ENCODE measurements at places on chromosomes 16 and 17.

DNA sequence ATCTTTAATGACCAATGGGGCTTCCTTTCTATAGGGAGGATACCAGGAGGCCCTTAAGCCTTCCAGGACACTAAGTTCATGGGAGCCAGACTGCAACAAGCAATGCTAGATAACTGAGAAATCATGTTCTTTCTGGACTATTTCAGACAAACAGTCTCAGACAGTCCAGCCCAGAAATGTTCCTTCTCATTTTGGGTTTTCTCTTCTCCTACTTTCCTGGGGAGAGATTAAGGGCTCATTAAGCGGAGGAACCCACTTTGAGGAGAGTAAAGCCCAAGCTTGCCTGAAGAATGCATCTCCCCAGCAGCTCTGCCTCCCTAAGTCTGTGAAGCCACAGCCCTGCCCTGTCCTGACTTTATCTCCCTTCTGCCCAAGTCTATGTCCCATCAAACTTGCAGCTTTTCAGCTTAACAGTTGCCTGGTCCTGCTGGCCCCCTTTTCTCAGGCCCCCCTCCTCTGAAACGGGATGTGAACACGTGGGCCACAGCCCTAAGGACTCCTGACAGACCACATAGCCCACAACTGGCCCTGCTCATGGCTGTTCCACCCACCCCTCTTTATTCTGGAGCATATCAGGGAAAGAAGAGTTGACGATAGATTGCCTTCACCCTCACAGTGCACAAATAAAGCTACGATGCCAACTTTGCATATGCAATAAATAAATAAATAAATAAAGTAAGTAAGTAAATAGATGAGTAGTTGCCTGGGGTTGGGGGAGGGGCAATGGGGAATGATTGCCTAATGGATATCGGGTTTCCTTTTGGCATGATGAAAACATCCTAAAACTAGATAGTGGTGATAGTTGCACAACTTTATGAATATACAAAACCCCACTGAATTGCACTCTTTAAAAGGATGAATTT, 111.0 kb downstream of the N4BP1 start:
- no peak for DNase-seq

DNA sequence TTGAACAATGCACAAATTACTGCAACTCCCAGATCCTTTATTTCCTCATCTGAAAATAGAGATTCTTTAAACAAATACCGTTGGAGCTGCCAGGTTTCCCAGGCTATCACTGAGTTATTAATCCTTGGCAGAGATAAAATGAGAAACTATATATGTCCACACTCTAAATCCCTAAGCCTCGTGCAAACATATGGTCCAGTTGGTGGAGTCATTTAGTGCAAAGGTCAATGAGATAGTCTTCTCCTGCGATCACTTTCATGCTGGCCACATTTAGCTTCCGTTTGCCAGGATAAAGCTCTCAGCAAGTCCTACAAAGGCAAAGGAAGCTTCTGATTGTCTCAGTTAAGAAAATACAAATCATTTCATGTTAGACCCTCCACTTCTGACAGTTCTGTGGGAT, 11.0 kb downstream of the GRIN2A start:
- DNase-seq = no peak

DNA sequence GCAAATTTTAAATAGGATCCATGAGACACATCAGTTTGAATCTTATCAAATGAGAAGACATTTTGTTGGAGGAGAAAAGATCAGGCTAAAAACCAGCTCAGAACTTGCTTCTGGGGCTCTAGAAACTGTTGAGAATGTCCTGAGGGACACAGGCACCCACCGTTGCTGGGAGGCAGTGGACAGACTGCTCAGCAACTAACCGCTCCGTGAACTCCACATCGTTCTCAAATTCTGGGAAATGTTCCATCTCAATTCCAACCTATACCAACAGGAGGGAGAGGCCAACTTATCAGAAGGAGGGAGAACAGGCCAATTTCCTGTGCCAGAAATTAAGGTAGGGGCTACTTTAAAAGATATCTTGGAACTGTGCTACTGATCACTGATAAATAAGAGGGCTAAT, 8.3 kb downstream of the TAT start:
- no peak for DNase-seq

- no peak for DNase-seq
Measured at GRCh38 chr17:34613064-34614019, 34.0 kb downstream of the TMEM132E start.

DNA sequence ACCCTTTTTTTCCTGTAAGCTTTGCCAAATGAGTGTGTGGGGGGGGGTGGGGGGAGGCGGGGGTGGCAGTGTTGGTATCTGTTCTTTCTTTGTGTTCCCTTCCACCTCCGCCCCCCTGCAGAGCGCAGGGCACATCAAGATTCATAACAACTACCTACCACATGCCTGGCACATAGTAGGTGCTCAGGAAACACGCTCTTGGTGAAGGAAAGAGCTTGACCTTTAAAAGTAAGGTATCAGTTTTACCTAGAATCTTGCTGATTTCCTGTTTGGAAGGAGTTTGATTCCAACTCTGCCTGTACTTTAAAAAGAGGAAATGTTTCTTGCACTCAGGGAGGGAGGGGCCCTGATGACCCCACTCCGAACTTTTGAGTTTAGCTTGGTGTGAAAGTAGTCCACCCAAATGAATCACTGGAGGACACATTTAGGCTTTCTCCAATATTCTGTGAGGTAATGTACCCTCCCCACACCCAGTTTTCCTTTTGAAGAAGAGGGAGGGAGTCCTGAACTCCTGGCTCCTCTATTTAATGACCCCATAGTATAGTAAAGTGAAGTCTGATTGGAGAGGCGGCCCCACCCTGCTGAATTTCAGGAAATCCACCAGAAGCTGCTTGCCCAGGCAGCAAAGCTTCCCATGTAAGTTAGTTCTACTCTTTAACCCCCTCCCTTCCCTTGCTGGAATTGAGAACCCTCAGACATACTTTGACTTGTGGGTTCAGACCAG, 560 bp upstream of the FAM20A start:
- DNase-seq = no peak

DNA sequence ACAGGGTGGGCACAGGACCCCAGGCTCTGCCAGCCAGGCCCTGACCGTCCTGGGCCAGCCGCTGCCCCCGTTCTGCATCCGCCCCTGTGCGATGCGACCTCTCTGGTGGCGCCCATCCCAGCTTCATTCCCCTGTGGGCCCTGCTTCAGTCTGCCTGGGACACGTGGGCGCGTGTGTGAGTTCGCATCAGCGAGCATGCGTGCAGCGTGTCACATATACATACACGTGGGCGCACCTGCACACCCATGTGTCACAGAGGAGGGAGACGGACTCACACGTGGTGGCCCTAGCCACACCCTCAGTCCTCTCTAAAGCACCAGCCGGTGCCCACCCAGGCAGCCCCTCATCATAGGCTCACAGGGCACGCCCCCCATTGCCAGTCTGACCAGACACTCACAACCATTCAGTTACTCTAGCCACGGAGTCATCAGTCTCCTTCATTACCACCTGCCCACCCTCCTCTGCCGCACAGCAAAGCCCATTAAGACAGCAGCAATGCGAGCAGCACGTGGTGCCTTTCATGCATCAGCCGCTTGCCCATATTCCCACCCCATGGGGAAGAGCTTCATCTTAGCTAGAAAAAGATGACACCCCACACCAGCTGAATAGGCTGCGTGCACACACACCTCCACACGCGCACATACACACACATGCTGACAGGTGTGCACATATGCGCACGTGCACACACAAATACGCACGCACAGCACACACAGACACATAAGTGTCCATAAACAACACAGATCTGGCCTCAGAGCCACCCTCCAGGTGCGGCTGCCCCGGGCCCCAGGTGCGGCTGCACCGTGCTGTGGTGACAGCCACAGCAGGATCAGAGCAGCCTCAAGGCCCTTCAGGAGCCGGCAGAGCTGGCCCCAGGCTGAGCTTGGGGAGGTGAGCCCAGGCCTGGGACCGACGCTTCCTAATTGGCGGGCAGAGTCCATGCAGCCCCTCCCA, 9.5 kb upstream of the CDH15 start:
- no peak for DNase-seq

DNA sequence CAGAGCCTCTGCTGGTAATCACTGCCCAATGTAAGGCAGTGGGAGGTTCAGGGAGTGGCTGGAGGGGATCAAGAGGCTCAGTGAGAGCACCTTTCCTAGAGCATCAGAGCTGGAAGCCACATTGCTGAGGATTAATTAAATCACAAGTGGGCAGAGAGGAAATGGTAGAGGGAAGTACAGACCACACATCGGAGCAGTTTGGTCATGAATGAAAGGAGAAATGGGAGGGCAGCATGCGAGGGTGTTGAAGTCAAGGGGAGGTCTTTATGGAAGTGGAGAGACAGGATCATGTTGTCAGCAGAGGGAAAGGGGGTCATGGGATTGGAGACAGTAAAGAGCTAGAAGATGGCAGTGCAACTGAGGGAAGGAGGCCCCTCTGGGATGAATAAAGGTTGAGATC, 2.3 kb downstream of the CCL17 start:
- DNase-seq = no peak

GRCh38 chr16:10521681-10522274, 58.6 kb downstream of the EMP2 start:
- DNase-seq = no peak

- DNase-seq = no peak
Measured at GRCh38 chr16:74731853-74732477, 31.3 kb upstream of the MLKL start.

GRCh38 chr17:16199093-16199492, 16.2 kb downstream of the NCOR1 start:
- no peak for DNase-seq

DNA sequence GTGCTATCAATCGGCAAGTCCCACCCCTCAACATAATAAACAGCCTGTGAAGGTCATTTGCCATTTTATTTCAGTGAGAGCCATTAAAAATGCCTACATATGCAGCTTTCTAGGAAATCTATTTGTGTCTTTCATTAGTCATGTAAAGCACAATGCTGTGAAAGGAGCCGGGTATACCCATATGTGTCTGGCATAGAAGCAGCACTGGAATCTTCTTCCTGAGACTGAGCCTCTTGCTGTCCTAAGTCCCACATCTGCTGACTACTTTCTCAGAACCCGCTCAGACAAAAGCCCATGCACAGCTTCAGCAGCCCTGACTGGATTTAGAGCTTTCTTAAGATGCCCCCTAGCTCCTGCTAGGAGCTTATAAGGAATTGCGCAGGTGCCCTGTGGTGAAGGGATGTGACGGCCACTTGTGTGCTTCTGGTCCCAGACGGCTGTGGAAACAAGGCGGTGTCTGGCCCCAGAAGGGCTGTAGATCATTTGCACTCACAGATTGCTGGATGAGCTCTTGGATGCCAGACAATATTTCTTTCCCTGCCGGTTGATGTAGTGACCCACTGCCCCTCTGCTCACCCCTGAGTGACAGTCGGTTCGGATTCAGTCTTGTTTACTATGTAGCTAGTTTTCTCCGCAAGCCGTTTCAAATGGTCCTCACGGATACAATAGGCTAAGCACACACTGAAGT, 172.2 kb downstream of the ANKFN1 start:
- no peak for DNase-seq

GRCh38 chr16:56237451-56237930, 46.2 kb downstream of the GNAO1 start:
- DNase-seq = no peak

DNA sequence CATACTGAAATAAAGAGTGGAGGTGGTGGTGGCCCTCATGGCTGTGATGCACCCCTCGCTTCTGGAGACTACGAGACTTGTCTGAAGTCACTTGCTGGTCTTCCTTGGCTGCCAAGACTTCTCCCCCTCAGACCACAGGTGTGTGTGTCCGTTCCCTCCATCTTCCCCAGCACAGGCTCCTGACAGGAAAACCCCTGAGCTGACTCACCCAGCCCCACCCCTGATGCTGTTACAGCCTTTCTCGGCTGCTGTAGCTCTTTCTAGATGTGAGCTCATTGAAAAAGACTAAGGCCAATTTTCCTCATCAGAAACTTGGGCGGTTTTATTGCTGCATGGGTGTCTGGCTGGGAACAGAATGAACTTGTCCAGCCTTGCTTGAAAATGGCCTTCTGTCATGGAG, 296.9 kb downstream of the TMEM114 start:
- no peak for DNase-seq

DNA sequence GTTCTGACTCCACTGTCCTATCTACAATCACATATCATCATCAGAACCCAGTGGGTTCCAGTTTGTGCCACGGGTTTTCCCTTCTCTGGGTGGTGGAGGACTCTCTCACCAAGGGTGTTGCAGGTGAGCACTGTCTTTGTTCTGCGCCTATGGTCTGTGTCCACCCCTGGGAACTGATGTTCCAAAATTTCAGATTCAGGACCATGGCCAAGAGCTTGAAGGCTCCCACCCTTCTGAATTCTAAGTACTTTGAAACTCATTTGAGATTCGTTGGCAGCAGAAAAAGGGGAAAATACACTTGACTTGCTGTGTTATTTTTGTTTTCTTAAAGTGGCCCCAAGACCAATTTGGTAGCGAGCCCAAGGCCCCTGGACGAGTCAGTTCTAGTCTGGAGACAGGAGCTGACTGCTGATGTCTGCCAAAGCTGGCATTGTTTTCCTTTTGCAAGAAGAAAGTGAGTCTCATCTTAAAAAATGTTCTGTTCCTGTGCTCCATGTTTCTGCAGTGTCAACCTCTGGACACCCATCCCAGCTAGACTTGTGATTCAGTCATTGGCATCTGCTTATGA, 310.9 kb downstream of the HAPSTR1 start:
- no peak for DNase-seq

- DNase-seq = no peak
Measured at GRCh38 chr17:80794281-80795089, 197.2 kb upstream of the CHMP6 start.

GRCh38 chr16:80932708-80933095, 74.0 kb downstream of the CMC2 start:
- no peak for DNase-seq

DNA sequence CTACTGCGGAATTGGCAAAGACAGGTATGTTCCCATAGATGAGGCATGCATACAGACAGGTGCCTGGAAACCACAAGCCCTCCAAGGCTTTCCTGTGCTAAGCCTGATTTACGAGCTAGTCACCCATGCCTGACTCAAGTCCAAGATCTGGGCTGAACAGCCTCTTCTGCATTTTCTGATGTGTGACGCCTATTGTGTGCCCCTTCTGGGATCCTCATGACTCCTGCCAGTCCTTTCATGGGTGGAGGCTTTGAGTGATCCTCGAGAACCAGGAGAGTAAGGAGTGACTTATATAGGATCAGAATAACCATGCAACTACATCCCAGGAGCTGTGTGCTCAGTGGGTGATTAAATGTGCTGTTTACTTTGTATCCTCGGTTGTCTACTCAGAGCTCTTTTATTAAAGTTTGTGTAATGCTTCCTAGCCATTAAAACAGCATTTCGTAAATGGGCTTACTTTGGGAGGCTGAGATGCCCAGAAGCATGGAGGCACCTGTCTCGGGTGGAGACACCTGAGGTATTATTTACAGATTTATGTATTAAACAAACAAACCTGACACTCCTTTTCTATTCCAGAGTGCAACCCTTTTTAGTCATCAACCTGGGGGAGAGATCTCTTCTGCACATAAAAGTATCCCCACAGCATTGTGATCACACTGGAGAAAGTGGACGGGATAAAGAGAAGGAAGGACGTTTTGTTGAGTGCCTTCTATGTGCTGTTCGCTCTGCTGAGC, 373.0 kb upstream of the DYNLRB2 start:
- DNase-seq = no peak

- DNase-seq = no peak
Measured at GRCh38 chr16:17476414-17477259, 5.9 kb upstream of the XYLT1 start.
